H7 (cell line): ENCODE measurements at places on chromosomes 2 and 18.
A peak's percentile ranks its signal among the peaks of the same experiment; 100 is the strongest.

- peak; percentile 16 for DNase-seq
Measured at GRCh38 chr18:2914185-2914880, 67.5 kb downstream of the EMILIN2 start.

DNA sequence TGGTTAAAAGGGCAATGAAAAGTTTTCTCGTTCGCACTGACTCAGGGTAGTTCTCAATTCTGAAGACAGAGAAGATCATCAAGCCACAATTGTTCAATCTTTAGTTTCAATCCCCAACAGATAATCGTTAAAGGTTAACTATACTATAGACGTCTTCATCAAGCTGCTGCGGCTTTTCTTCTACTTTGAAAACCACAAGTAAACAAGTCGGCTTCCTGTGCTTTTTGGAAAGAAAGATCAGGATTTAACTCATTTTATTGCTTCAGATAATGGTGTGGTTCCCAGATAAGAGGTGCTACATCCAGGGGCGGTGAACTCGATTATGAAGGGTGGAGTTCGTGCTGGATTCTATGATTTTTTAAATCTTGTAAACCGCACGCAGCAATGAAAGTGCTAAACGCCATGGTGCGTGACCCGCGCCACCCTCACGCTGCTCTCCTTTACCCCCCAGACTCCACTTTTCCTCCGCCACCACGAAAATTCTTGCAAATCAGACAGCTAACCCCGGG lies 545 bp upstream of the CDCA7 start:
- no peak for DNase-seq

DNA sequence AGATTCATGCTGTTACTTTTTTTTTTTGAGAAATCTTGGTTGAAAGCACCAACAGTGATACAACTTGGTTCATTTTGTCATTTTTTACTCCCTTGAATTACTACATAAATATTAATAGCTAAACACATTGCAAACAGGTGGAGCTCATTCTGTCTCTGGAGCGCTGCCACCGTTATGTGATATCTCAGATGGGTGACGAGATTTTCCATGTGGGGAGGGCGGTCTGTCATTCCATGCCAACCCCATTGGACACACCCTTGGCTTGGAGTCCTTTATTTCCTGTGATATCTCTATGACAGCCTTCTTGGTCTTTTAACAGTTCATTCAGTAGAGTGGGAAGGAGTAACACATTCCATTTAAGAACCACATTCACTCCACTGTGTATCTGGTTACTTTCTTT lies 794.8 kb downstream of the SATB2 start:
- DNase-seq: no peak

DNA sequence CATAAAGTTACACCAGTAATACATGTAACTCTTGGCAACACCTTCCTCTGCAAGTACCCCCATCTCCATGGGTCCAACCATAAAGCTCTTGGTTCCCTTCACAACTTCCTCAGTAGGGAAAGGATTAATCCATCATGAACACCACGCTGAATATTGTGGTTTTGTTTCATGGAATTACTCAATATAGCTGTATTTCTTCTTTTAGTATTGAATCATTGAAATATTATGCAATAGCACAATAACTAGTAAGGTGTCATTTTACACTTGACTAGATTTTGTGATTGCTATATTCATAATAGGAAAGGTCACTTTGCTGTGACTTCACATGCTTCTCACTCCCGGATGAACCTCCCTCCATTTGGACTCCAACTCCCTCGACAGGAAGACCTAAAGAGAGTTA lies 29.7 kb upstream of the PID1 start:
- no peak for DNase-seq

DNA sequence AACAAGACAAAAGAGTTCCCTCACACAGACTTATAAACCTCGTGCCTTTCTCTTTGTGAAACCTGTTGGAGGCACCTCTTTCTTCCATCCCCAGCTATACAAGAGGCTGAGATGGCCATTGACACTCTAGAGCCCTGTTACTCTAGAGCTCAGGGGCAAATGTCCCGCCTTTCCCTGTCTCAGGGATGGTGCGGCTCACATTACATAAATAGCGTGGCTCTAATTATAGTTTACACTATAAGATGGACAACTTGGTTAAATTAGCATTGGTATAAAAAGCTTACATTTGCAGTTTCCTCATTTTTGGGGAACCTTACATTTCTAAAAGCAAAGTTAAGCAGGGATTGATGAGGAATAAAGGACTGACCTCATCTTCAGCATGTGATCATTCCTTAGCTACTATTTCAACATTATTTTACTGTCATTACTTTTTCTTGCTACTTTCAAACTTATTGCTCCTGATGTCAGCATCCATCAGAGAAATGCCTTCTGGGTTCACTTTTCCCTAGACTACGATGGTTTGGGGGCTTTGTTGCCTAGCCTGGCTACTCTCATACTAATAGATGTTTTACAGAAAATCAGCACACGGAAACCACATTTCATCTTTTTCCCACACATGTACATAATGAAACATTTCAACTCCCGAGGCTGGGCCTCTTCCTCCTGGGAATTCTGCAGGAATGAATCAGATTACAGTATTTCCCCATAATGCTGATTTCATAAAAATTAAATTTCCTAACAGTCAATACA lies 40.4 kb downstream of the FTCDNL1 start:
- no peak for DNase-seq

DNA sequence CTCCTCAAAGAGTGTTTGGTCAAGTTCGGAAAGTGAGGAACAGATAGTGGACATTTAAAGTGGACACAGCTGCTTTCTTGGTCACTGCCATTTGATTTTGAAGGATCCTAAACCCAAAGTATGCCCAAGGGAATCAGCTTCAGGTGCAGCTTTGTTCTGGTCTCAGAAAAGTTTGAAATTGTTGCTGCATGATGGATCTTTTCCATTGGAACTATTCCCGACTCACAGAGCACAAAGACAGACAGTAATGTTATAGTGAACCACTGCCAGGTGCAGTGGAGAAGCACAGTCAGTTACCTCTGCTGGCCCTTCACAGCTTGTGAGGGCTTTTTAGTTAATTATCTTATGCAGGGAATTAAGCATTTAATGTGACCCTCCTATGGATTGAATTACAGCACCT lies 301.7 kb downstream of the PHLPP1 start:
- DNase-seq: no peak

DNA sequence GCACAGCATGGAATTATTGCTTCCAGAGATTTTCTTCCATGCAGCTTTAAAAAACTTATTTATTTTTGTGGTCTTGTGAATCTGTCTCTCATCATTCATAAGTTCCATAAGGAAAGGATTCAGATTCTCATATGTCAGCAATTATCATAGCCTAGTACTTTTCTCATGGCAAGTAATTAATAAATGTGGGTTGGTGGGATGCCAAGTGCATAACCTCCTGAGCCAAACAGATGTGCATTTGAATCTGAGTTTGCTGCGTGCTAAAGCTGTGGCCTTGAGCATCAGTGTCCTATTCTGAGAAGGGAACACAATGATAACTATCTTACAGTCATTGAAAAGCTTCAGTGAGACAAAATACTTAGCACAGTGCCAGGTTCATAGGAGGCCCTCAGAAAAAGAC lies 331.9 kb downstream of the PDE11A start:
- no peak for DNase-seq

GRCh38 chr2:32838949-32839348 lies 107.8 kb upstream of the LTBP1 start:
- no peak for DNase-seq

GRCh38 chr18:73679941-73680712 lies 467.5 kb downstream of the FBXO15 start:
- no peak for DNase-seq

- DNase-seq: peak; percentile 69
Measured at GRCh38 chr2:96537734-96538486, 1.4 kb downstream of the ARID5A start.

- DNase-seq: no peak
Measured at GRCh38 chr2:120853306-120854013, 117.8 kb downstream of the GLI2 start.

- DNase-seq: no peak
Measured at GRCh38 chr2:60100034-60100433, 453.4 kb downstream of the BCL11A start.

DNA sequence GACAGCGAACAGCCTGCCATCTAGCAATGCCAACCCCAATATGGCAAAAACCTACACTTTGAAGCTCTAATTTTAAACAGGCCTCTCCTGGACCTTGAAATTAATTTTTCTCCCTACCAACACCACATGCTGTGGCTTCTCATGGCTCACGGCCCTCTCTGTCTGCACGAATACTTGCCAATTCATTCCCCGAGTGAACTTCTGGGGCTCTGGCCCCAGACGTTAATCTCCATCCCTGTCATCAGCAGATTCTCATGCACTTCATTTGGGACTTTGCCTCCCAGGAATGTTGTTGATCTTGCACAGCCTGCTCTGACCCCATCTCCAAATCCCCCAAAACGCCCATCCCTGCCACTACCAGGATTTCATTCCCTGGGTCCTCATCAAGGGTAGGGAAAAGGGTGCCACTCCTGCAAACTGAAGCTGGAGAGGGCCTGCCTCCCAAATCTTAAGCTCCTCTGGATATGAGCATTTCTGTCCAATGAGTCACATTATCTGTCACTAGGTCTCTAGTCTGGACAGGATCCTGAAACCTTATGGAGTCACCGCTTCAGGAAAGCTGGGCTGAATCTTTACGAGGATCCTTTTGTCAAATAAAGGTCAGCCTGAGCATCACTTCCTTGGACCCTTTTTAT lies 10.4 kb downstream of the FIGLA start:
- DNase-seq: no peak

- no peak for DNase-seq
Measured at GRCh38 chr2:126784045-126784444, 114.6 kb upstream of the TEX51 start.

DNA sequence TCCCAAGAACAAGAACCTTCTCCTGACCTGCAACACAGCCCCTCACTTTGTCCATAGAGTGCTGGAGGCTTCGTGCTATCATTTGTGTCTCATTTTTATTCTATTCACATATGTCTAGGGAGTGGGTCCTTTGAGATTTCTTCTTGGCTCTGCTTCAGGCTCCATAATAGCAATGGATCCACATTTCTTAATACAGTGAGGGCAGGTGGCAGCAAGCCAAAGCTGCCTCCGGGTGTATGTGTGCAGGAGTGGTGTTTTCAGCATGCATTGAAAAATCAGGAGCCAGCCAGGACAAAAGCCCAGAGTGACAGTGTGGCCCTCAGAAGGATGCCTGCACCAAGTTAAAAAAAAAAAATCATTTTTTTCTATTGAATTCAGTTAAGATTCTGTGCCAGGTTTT lies 115.1 kb upstream of the PELI1 start:
- DNase-seq: no peak

- DNase-seq: peak; percentile 94
Measured at GRCh38 chr2:110732422-110733413, at the start of gene ACOXL. Gene ACOXL, plus strand, starts transcription at chr2:110732573. Its CDS starts 35,817 bp downstream, at chr2:110768390.

DNA sequence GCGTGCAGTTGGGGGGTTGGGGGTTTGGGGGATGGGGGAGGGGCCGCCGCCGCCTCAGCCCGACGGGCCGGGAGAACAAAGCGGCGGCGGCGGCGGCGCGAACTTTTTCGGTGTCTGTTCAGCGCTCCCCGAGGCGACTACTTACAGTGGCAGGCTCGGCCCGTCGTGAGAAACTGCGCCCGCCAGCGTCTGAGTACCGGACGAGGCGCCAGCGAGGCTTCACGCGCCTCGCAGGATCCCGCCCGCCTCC lies 172 bp downstream of the PRKD3 start:
- DNase-seq: no peak

GRCh38 chr2:177465400-177466138 lies 73.0 kb downstream of the AGPS start:
- DNase-seq: no peak

GRCh38 chr2:116094196-116094595 lies 1651.8 kb downstream of the DPP10 start:
- peak; percentile 45 for DNase-seq

GRCh38 chr2:4882421-4882820 lies 809.8 kb upstream of the SOX11 start:
- DNase-seq: no peak

GRCh38 chr2:47301277-47301618 lies 101.7 kb upstream of the MSH2 start:
- no peak for DNase-seq
